Activated naive CD4-positive, alpha-beta T cell treated with anti-CD3 and anti-CD28 coated beads for 36 hours (primary cell): ENCODE measurements at places on chromosomes 16 and 17. TPM values are rescaled to one million over a fixed set of nuclear protein-coding genes. Genes with fewer than 3 reads are reported as not detected.

The KPNB1 gene
- total RNA-seq = 614 TPM

The ADORA2B gene
- total RNA-seq = not detected

The TUBD1 gene
- total RNA-seq = 15.4 TPM

The SRRM2 gene
- total RNA-seq = 649 TPM

The CCL4L2 gene
- 1.4 TPM for total RNA-seq

The KRTAP4-5 gene
- total RNA-seq = not detected

The RFNG gene
- 18.0 TPM for total RNA-seq

The RPGRIP1L gene
- total RNA-seq = 4.3 TPM
